Stimulated activated CD8-positive, alpha-beta memory T cell treated with anti-CD3 and anti-CD28 coated beads, Interleukin-15, amount 100 ng/mL, for 24 hours (primary cell): ENCODE measurements at places on chromosomes 1 and 21.

GRCh38 chr1:112298558-112298957, 97.5 kb upstream of the CTTNBP2NL start:
- DNase-seq, result no peak

DNA sequence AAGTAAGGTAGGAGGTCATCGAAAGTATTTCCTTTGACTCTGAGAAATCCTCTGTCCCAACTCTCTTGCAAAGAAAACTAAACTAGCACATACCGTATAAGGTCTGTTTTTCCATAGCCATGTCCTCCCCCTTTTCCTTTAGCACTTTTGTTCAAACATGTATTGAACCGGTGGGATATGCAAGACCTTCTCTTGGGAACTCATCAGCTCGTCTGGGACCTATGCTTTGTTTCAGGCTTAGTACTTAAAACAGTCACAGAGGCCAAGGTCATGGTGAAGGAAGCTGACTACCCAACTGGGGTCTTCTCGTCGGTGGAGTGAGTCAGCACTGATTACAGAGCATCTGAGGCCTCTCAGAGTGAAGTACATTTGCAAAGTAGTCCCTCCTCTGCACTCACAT, 185.0 kb downstream of the ZBTB18 start:
- no peak for DNase-seq

- no peak for DNase-seq
Measured at GRCh38 chr1:182235604-182235951, 156.0 kb downstream of the GLUL start.

- DNase-seq, result no peak
Measured at GRCh38 chr21:42542596-42542995, 28.9 kb downstream of the SLC37A1 start.

DNA sequence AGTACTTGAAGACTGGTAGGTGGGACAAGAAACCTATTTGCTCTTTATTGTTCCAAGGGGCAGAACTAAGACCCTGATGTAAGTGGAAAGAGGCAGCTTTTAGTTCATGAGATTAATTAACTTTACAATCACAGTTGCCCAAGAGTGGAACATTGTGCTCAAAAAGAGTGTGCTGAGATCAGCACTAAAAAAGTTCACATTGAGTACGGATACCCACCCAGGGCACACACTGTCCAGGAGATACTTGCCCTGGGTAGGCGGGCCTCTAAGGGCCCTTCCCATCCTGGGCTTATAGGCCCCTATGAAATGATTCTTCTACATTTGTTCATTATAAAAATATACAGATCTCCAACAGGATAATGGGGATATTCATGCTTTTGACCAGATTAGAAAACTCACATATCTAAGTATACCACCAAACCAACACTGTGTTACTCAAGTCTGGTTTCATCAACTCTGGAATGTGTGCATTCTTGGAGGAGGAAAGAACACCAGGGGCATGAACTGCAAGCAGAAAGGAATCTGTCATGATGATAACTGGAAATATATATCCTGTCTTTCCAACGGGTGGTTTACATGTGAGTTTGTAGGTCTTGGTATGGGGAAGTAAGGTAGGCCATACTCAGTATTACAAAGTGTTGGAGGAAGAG, 626.2 kb downstream of the SMYD3 start:
- no peak for DNase-seq
